ENCODE measurements at places on chromosomes 4 and X.

DNA sequence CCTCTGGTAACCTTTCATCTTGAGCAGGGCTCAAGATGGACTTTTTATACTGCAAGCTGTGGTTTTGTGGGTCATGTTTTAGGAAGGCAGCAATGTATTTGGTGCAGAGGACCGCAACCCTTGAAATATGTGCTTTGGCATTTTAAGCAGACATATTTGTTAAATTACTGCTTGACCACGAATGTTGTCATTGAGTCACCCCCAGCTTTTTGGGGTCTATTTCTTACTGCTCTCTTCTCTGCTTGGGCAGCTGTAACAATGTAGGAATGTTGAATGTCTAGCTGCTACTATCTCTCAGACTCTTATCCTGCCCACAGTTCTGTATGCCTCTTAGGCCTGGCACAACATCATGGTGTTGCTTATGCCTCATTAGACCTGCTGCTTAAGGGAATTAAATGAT lies 6.0 kb downstream of the RBPJ start:
- H3K36me3 ChIP-seq, result peaks cover 20% of the 10 kb centered on the region
- peaks cover 62% of the 10 kb centered on the region for H3K4me1 ChIP-seq
- no peaks in the 10 kb centered on the region for H3K27me3 ChIP-seq
- H3K27ac ChIP-seq, result peak overlapping the region; percentile 13

- no peak overlapping the region for H3K27ac ChIP-seq
- H3K27me3 ChIP-seq, result no peaks in the 10 kb centered on the region
- no peaks in the 10 kb centered on the region for H3K4me1 ChIP-seq
- H3K36me3 ChIP-seq, result no peaks in the 10 kb centered on the region
- DNase-seq, result no peak
Observed at GRCh38 chr4:124650614-124651013, 61.9 kb downstream of the ANKRD50 start.

DNA sequence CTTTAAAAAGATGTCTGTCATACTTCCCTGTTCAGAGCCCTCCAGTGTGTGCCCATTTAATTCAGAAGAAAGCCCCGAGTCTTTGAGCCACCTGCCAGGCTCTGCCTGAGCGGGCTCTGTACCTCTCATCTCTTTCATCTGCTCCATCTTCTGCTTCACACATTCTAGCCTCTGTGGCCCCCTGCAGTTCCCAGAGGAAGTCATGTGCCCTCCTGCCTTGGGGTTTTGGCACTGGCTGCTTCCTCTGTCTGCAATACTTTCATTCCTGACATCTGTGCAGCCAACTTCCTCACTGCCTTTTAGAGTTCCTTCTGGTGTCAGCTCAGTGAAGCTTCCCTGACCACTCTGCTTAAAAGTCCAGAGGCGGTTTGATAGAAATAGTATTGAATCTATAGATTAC lies 6.2 kb upstream of the STK32B start:
- no peak overlapping the region for H3K4me3 ChIP-seq
- H3K27ac ChIP-seq, result no peak overlapping the region
- H3K27me3 ChIP-seq, result peaks cover 42% of the 10 kb centered on the region
- H3K36me3 ChIP-seq, result no peaks in the 10 kb centered on the region
- H3K4me1 ChIP-seq, result no peaks in the 10 kb centered on the region

DNA sequence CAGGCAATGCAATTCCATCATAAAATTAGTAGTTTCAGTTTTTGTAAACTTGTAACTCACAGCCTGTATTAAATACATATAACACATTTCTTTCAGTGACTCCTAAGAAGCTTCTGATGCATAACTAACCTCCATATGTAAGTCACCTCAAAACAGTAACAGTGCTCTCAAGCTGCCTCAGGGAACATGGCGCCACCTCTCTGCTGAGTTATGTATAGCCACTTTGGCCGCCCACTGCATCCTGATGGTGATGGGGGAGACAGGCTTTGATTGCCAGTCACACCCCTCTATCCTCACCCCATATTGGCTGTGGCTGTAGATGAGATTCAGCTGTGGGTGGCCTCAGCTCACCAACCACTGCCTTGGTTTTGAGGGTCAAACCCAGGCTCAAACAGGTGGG lies 54.3 kb downstream of the LRBA start:
- peaks cover 47% of the 10 kb centered on the region for H3K4me1 ChIP-seq
- DNase-seq, result peak; percentile 81
- no peak overlapping the region for H3K4me3 ChIP-seq
- no peak overlapping the region for H3K27ac ChIP-seq

DNA sequence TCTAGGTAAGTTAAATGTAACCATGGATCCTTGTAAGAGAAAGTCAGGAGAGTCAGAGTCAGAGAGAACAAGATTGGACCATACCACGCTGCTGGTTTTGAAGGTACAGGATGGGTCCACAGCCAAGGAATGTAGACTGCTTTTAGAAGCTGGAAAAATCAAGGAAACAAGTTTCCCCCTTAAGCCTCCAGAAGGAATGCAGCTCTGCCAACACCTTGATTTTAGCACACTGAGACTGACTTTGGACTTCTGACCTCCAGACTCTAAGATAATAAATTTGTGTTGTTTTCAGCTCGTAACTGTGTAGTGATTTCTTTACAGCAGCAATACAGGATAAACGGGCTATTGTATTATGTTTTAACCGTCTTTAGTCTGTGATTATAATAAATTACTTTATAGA lies 108.0 kb upstream of the USP38 start:
- no peaks in the 10 kb centered on the region for H3K4me1 ChIP-seq
- no peak overlapping the region for H3K4me3 ChIP-seq
- H3K36me3 ChIP-seq, result no peaks in the 10 kb centered on the region

- H3K4me1 ChIP-seq, result no peaks in the 10 kb centered on the region
- no peaks in the 10 kb centered on the region for H3K27me3 ChIP-seq
- no peak overlapping the region for H3K4me3 ChIP-seq
- H3K36me3 ChIP-seq, result no peaks in the 10 kb centered on the region
- H3K27ac ChIP-seq, result no peak overlapping the region
Observed at GRCh38 chr4:159542296-159542695, 439.4 kb downstream of the RAPGEF2 start.

DNA sequence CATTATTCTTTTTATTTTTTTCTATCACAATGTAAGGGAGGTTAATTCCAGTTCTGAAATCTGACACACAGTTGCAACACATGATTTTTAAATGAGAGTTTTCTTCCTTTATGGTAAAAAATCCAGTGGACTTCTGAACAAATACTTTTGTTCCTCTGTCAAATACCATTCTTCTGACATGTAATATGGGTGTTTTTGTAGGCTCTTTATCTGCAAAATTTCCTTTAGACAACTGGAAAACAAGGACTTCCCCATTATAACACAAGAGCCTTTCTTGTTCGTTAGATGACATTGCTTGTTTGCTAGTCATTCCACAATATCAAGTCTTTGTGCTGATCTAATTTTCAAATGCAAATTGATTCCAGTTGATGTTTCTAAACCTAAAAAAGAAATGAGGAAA lies 7.7 kb downstream of the FANCB start:
- no peak for DNase-seq
- H3K36me3 ChIP-seq, result peaks cover 17% of the 10 kb centered on the region
- H3K27ac ChIP-seq, result no peak overlapping the region

DNA sequence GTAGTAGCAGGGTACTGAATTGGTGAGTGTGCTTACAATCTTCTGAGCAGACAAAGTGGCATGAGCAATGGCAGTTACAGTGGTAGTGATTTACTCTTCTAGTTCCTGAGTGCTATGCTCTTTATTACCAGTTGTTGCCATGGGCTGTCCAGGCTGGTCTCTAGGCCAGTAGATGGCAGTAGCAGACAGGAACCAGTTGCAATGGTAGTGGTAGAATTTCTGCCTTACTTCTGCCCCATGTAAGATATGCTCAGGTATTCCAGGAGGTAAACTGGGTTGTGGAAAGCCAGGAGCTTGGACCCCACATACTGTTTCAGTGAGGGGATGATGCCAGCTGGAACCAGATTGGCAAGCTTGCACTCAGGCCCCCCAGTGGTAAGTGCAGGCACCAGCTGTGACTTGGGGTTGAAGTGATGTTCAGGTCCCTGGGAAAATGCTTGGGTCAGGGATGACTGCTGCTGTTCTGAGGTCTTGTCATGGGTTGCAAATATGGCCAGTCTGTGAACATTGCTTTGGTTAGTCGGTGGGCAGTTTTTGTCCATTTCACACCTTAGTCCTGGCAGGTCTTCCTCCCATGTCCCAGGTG lies 63.0 kb upstream of the ZXDB start:
- no peaks in the 10 kb centered on the region for H3K4me1 ChIP-seq
- H3K4me3 ChIP-seq, result no peak overlapping the region
- no peaks in the 10 kb centered on the region for H3K36me3 ChIP-seq
- DNase-seq, result peak; percentile 13

DNA sequence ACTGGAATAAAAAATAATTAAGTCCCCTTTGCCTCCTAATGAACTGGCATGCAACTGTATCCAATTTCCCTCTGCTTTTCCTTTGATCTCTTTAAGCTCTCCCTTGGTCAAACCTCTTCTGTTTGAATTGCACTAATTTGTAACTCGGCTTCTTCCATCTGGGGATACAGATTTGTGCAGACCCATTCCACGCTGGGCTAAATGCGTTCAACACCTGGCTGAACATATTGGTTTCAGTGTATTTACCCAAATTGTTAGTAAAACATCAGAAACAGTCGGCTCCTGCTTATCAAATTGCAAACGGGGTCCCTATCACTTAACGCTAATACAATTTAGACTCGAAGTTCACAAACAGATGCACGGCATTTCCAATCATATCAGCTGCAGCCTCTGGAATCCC lies 124.9 kb upstream of the TAPT1 start:
- no peak for DNase-seq
- H3K4me1 ChIP-seq, result no peaks in the 10 kb centered on the region
- H3K4me3 ChIP-seq, result no peak overlapping the region
- H3K27me3 ChIP-seq, result peaks cover 15% of the 10 kb centered on the region
- no peak overlapping the region for H3K27ac ChIP-seq
- no peaks in the 10 kb centered on the region for H3K36me3 ChIP-seq

- H3K27me3 ChIP-seq, result no peaks in the 10 kb centered on the region
- H3K36me3 ChIP-seq, result no peaks in the 10 kb centered on the region
- DNase-seq, result no peak
- H3K4me3 ChIP-seq, result no peak overlapping the region
Observed at GRCh38 chr4:14023036-14023435, 395.5 kb upstream of the BOD1L1 start.

DNA sequence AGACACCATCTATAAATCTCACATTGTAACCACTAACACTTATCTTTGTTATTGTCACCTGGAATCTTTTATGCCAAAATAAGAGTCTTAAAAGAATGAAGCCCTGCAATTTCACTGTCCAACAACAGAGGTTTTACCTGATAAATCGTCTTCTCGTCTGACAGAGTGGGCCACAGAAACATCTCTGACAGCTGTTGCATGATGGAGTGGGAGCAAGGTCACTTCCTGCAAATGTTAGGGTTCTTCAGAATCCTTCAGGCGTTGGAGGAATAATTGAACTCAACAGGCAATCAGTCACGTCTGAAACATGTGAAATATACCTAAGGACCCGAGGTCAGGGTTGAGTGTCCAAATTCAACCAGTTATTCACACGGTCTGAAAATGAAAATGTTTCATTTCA lies 353.6 kb downstream of the TRIML1 start:
- H3K27ac ChIP-seq, result no peak overlapping the region
- no peaks in the 10 kb centered on the region for H3K27me3 ChIP-seq
- no peak for DNase-seq
- H3K4me1 ChIP-seq, result no peaks in the 10 kb centered on the region

DNA sequence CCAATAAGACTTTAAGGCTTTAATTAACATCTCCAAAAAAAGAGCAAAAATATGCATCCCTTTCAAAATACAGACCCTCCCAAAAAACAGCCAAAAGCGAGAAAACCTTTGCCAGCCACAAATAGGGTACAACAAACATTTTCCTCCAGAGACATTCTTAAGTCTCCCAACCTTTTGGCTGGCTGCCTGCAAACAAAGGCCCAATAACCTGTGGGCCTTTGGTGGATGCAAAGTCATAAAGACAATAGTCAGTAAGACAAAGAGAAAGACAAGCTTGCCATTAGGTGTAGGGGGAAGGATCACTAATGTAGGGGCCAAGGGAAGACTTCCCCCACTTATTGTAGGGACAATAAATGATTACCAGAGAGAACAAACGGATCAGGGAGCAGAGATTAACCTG lies 215.5 kb upstream of the ZFP42 start:
- no peak for DNase-seq
- H3K4me1 ChIP-seq, result no peaks in the 10 kb centered on the region
- H3K36me3 ChIP-seq, result no peaks in the 10 kb centered on the region
- no peak overlapping the region for H3K27ac ChIP-seq

- no peaks in the 10 kb centered on the region for H3K36me3 ChIP-seq
- no peak for DNase-seq
- H3K4me1 ChIP-seq, result no peaks in the 10 kb centered on the region
- no peak overlapping the region for H3K4me3 ChIP-seq
Observed at GRCh38 chr4:17670423-17670822, 56.0 kb downstream of the MED28 start.

DNA sequence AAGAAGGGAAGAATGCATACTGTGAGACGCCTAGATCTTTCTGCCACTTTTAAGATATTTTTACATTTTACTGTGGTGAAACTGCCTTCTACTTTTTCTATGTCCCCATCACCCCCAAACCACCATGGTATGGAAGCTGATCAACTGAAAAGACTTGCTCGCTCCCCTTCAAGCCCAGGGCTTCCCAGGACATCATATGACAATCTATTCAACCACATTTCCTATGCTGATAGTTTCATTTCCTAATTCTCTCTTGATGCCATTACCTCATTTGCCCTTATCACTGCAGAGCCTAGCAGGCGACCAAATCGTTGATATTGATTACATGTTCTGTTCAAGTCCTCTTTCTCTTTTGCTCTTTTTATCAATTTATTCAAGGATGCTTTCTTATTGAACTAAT lies 40.1 kb upstream of the KLHL34 start:
- no peaks in the 10 kb centered on the region for H3K27me3 ChIP-seq
- no peak overlapping the region for H3K4me3 ChIP-seq
- no peaks in the 10 kb centered on the region for H3K36me3 ChIP-seq
- DNase-seq, result no peak
- no peak overlapping the region for H3K27ac ChIP-seq

GRCh38 chr4:169957785-169958184 lies 68.4 kb downstream of the MFAP3L start:
- H3K4me3 ChIP-seq, result no peak overlapping the region
- no peak for DNase-seq
- peaks cover 9% of the 10 kb centered on the region for H3K27me3 ChIP-seq
- no peak overlapping the region for H3K27ac ChIP-seq
- no peaks in the 10 kb centered on the region for H3K36me3 ChIP-seq

GRCh38 chr4:173025131-173025530 lies 143.5 kb upstream of the GALNT7 start:
- H3K27me3 ChIP-seq, result no peaks in the 10 kb centered on the region
- no peaks in the 10 kb centered on the region for H3K4me1 ChIP-seq
- no peak overlapping the region for H3K27ac ChIP-seq
- DNase-seq, result no peak
- no peak overlapping the region for H3K4me3 ChIP-seq

- no peaks in the 10 kb centered on the region for H3K27me3 ChIP-seq
- H3K36me3 ChIP-seq, result no peaks in the 10 kb centered on the region
- no peak overlapping the region for H3K4me3 ChIP-seq
- DNase-seq, result no peak
- H3K27ac ChIP-seq, result no peak overlapping the region
Observed at GRCh38 chr4:177093964-177094363, 215.7 kb upstream of the NEIL3 start.
